ENCODE measurements at places on chromosomes 11 and 22.

DNA sequence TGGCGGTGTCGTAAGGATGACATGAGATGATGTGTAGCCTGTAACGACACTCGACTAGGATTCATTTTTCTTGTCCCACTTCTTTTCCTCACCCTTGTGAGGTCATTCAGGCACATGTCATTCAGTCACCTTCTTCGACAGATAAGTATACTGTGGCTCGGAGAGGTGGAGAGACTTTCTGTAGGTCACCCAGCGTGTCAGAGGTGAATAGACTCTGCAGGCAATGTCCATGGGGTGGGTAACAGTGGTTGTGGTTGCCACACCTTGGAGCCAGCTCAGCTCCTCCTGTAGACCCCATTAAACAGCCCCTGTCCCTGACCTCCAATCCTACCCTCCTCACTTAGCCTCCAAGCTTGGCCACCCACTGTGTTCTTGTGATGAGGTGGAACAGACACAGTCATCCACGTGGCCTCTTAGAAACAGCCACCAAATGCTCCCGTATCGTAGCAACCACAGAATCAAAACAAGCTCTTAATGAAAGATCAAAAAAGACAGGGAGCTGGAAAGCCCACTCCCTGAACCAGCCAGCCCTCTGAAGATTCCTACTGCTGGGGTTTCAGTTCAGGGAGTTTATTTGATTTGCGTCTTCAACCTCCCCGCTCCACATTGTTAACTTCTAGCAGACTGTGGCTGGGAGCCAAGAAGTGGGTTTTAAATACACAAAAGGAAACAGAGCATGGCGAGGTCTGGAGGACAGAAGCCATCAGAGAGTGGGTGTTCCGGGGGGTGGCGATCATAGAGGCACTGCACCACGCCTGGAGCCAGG lies 89.0 kb upstream of the GRK3 start:
- DNase-seq = no peak

- DNase-seq = no peak
Measured at GRCh38 chr11:85991508-85991907, 77.4 kb downstream of the PICALM start.

DNA sequence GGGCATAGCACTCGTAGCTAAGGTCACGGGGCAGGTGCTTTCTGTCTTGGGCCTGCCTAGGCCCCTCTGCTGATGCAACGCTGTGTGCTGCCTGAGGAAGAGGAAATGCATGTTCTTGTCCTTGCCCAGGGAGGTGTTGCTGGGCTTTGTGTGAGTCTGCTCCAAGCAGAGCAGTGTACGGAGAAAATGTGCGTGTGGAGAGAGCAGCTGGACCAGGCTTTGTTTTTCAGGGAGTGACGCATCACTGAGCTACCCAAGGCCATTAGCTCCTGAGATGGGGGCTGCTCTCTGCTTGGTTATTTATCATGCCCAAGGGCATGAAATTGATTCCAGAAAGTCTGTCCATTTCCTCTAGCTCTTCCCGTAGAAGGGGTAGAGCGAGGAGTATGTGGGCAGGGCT lies 82.9 kb upstream of the THY1 start:
- no peak for DNase-seq

DNA sequence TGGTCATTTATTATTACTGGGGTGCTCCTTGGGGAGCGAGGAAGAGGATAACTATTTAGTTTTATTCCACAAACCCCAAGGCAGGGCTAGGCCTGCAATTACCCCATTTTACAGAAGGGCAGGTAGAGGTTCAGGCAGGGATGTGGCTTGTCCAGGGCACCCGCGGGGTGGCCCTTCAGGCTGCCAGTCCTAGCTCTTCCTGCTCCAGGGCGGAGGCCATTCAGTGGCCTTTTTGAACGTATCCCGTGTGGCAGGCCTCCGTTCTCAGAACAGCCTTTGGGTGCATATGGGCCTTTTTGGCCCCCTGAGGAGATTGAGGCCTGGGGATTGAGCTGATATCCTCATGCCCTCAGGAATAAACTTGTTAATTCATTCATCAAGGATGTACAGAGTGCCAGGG lies 66.2 kb downstream of the MPPED1 start:
- DNase-seq = no peak

DNA sequence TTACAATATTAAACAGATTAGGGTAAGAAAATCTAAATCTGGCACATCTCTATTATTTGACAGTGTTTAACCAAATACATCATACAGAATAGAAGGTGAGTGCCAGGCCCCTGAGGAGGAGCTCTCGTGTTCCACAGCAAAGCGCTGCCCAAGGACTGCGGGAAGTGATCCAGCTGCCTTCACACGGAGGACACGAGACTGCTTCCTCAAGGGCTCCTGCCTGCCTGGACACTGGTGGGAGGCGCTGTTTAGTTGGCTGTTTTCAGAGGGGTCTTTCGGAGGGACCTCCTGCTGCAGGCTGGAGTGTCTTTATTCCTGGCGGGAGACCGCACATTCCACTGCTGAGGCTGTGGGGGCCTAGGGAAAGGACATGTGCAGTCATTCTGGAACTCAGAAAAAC lies 71.1 kb downstream of the NCAPD3 start:
- no peak for DNase-seq

GRCh38 chr11:109401545-109401944 lies 20.4 kb upstream of the C11orf87 start:
- DNase-seq = no peak

GRCh38 chr11:15602785-15603567 lies 488.3 kb downstream of the INSC start:
- DNase-seq = no peak

DNA sequence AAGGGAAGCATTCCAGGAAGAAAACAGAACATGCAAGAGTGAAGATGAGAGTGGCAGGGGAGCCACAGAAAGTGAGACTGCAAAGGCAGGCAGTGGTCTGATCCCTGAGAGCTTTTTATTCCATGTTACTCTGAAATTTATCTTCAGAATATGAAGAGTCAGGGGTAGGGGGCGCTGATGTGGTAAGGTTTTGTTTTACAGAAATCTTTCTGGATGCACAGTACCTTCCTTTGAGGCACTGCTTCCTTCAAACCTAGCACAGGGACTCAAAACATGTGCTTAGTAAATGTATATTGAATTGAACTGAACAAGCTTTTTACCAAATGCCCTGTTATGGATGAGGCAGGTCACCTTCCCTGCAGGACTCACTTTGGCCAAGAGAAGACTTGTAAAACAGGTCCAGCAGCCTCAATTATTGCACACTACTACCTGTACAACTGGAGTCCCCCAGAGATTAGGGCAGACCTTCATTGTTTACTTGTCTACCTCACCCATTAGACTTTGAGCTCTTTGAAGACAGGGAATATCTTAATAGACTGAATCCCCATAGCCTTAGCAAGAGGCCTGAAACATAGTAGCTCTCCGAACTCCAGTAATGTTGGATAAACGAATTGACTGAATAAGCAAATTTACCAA lies 2.2 kb downstream of the PAK1 start:
- DNase-seq = no peak

- no peak for DNase-seq
Measured at GRCh38 chr22:47050401-47051051, 288.1 kb downstream of the TBC1D22A start.

DNA sequence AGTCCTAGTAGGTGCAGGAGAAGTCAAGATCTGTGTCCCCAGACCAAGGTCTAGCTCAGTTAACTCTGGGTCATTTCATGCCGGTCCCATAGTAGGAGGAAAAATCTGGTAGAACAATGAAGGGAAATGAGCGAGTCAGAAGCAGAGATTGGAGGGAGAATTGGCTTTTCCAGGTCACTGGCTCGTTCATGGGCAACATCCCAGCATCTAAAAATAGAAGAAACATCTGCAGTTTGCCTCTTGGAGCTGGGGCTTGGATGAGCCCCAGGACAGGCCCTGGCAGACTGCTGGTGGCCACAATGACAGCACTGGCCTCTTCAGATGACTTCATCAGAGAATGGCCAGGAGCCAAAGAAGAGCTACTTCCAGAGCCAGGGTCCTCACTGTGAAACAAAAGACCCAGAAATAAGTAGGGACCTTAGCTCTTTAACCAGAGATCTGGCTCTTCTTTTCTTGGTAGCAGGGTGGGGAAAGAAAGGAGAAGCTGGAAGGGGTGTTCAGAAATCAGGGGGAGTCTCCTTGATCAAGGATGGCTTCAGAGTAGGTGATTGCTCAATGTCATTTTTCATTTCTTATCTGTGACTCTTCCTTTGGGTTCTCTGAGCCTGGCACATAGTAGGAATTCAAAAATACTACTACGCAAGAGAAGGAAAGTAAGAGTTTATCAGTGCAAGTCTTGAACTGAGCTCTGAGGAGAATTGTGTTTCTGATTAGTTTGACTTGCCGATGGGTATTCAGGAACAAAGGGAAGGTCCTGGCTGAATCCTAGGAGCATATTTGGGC lies 102.6 kb downstream of the TMPRSS5 start:
- DNase-seq = no peak

GRCh38 chr22:45554040-45554406 lies 51.3 kb downstream of the FBLN1 start:
- no peak for DNase-seq

DNA sequence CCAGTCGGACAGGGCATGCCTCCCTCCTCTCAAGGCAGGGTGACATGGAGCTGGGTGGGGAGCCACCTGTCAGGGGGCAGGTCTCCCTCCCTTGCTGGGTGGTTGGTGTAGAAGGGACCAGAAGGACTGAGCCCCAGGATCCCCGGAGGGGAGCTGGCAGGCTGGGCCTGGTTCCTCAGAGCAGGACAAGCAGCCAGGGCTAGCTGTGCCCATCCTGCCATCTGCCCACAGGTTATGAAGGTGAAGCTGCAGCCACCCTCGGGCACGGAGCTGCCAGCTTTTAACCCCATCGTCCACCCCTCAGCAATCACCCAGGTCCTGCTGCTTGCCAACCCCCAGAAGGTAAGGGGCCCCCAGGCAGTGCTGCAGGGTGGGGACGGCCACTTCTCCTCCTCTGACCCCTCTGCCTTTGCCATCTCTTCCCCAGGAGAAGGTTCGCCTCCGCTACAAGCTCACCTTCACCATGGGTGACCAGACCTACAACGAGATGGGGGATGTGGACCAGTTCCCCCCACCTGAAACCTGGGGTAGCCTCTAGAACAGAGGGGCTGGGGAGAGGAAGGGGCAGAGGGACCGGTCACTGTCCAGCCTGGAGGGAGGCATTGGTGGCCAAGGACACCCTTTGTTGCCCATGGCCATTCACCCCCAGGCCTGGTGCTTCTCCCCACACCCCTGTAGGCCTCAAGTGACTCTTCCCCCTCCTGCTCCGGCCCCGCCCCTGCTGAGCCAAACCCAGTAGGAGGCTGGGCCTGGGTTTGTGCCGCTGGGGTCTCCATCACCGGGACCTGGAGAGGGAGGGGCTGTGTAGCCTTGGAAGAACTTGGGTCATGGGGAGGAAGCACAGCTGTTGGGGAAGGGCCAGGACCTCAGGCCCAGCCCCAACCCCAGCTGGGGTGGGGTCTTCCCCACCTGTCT lies 7.0 kb upstream of the SH3BP1 start:
- DNase-seq = no peak

DNA sequence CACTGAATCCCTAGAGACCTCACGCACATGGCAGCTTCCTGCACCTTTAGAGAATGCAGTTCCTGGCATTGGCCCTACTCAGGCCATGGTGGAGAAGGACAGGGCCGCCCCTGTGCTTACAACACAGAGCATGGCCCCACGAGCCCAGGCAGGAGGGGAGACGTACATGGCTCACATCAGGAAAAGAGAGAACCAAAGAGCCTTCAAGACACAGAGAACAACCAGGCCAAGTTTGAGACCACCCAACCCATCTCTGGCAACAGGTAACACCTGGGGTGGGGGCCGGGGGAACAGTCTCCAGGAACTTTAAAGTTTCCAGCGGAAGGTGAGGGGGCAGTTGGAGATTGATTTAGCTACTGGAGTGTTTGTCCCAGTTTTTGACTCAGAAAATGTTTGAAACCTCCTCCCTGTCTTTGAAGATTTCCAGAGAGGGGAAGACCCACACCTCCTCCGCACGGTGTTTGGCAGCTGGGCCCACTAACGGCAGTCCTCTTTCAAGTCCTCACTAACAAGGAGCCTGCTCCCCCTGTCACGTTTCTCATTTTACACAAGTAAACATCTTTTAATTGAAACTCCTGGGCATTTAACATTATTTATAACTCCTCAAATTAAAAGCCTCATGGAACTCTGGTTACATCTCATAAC lies 1423.8 kb downstream of the TBC1D22A start:
- DNase-seq = no peak

- DNase-seq = no peak
Measured at GRCh38 chr11:64015510-64015909, 20.2 kb upstream of the FLRT1 start.

DNA sequence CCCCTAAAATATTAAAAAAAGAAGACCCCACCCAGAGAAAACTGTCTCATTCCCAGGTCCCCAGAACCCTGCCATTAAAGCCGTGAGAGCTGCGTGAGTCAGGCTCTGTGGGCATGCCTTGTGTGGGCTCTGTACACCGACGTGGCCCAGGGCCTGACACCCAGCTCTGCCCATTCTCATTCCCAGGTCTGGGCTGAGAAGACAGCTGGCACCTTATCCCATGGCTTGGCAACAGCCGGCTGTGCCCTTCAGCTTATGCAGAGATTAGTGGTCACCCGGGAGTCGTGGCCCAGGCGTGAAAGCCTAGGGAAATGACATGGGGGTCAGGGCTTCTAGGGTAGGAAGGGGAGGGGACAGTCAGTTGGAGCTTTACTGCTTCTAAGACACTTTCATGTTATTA lies 31.9 kb downstream of the OTOG start:
- no peak for DNase-seq

DNA sequence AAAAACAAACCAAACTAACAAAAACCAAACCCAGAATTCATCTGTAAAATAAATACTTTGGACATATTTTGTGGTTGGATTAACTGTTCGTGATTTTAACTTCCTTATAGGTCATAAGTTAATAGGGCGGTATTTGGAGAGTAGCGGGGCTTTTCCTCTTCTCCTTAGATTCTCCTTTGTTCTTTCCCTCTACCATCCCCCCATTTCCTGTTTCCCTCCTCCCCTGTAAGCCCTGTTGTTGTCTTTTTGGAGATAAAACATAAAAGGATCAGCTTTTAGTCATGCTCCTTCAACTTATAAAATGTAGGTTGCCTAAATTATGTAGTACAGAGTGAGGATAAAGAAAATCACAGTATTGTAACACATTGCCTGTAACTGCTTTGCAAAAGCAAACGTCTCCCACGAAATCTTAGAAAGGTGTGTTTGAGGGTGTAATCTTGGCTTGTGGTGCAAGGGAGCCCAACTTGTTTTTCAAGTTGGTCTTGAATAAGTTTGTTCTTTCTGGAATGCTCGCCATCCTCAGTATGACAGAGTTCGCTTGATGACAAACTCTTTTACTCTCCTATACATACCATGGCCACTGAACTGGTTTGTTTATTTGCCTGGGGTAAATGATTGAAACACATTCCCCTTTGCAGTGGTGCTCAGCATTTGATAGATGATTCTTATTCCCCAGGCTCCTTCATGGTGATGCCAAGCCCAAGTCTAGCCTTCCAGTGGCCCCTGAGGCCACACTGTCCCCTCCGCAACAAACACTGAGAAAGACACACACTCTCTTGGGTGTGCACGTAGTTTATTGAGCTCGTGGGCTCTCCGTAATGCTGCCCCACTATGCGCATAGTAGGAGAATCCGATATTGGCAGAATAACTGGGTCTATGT lies 49.4 kb downstream of the TEAD1 start:
- DNase-seq = no peak

GRCh38 chr11:2424811-2425495 lies 19.4 kb downstream of the TRPM5 start:
- DNase-seq = no peak

Data from AG04450 (cell line).